ENCODE measurements at places on chromosomes 1 and 21.

- peak; percentile 40 for DNase-seq
Measured at GRCh38 chr1:8026976-8027747, 1.1 kb upstream of the ERRFI1 start.

DNA sequence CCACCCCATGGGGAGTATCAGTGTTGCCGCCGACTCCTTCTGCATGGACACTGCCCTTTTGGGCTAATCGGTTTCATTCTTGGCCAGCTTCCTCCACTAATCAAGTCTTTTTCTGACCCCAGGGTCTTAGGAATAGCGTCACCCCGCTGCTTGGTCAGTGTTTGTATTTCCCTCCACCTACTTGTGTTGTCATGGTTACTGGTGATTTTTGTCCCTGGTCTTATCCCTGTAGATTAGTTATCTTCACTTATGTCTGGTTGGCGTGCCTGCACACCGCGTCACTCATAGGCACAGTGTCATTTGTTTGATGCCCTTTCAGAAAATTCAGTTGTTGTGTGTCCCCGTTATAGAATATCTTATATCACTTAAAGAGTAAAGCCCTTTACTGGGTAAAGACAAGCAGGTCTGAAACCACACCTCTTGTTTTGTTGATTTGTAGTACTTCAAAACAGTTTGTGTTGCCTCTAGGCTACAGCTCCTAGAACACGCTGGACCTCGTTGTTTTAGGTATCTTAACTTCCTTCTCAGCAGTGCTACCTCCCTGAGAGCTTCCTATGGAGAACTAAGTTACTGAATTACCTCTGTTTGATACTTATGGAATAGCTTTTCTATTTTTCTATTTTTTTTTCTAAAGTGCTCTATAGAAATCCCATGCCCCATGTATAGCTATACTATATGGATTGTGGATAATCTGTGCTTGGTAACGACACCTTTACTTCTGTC, 868 bp downstream of the PPP1R12B start:
- DNase-seq = peak; percentile 53

DNA sequence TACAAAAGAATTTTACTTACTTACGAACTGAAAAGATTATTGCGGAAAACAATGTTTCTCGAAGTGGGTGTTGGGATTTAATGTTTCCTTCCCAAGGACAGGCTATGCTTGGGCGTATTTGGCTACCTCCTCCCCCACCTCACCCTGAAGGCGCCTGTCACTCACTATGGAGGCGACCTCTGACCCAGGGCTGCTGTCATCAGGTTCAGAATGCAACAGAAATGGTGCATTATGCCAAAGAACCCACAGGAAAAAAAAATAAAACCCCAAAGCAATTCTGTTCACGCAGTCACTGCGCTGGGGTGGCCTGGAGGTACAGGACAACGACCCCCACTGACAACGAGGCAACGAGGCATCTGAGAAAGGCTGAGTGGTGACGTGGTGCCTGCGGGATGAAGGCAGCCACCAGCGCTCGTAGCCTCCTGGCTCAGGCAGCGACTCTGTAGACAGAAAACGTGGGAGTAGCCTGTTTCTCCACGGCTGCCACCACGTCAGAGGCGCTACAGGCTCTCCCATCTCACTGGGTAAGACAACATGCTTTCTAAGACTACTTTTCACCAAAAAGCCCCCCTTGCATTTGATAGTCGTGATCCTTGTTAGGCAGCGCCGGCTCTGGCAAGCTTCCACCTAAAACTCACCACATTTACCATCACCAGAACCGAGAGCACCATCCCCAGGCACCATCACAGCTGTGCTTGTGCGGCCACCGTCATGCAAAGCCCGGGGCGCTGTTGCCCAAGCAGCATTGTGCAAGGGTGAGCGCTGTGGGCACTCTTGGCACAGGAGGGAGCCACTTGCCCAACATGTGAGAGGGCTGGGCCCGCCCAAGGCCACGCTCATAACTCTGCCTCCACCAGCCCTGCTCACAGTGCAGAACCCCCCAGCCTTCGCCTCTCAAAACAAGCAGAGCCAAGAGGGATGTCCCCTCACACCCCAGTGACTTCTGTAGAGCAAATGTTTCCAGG, 14.3 kb downstream of the NADK start:
- peak; percentile 14 for DNase-seq

DNA sequence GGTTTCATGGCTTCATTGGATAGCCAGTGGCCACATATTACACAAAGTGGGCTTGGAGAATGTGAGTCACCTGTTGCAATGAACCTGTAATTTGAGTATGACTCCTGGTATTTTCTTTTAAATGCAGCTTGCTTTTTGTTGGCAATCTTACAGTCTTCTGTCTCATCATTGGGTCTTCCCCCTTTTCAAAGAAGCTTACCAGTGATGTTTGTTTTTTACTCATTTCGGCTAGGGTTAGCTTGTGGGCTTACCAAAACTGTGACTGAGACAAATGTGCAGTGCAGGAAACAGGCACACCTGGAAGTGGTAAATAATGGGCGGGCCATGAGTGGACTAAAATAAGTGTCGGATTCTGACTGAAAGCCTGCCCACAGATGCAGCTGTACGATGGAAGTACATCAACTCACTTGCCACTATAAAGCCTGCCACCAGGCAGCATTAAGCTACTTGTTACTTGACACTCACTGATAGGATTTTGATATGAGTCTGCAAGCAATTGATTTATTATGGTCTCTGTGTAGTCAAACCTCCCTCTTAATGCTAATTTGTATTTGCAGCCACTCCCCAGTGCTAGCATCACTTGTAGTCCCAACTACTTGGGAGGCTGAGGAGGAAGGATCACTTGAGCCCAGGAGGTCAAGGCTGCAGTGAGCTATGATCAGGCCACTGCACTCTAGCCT, 4.2 kb downstream of the HHAT start:
- DNase-seq = no peak

GRCh38 chr1:59013276-59013927, 229.6 kb upstream of the JUN start:
- DNase-seq = peak; percentile 72

DNA sequence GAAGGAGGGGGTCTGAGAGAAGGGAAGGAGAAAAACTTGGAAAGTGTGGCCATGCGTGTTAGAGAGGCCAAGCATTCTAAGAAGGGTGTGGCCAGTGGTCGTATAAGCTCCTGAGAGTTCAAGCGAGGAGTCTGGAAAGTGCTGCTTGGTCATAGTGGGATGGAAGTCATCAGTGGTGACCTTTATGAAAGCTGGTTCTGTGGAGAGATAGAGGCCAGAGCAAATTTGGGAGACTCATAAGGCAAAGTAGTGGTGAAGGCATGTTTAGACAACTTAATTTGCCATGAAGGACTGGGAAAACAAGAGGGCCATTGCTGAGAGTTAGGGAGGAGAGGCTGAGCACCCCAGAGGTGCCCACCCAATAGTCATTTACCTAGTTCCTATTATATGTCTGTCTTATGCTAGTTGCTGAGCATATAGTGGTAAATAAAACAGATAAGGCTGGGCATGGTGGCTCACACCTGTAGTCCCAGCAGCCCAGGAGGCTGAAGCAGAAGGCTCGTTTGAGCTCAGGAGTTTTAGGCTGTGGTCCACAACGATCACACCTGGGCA, 1.9 kb downstream of the KLF17 start:
- DNase-seq = no peak

DNA sequence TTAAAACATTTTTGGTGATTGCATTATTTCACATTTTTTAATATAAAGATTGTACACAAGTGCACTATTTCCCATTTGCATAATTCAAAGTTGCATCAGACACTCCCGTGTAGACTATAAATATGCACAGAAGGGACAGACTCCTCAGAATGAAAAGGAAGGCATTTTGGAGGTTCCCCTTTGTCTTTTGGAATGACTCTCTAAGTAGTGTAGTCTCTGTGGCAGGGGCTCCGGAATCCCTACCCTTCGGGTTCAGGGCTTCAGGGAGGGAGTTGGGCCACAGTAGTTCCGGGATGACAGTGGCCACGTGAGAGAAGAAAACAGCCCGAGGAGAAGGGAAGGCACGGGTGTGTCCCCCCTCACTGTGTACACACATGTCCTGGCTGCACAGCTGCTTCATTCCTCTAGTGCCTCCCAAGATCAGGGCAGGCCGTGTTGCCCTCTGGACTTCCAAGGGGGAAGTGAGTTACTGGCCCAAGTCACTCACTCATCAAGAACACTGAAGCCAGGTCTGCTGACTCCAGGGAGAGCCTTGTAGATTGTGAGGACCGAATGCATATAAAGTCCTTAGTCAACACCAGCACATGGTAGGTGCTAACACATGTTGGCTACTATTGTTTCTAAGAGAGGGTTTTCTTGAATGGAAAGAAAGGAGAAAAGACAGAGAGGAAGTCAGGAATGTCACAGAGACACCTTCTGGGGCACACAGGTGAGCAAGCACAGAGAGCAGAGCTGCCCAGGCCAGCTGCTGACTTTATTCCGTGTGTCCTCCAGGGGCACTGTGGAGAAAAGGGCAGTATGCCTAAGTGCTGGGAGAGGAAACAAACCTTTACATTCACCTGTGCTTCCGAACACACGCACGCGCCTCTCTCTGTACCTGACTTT, 39.8 kb downstream of the LHX4 start:
- no peak for DNase-seq

- DNase-seq = no peak
Measured at GRCh38 chr1:213987422-213987926, 299 bp upstream of the PROX1 start.

All from EL (cell line).